ENCODE measurements at places on chromosomes 3 and 15.

DNA sequence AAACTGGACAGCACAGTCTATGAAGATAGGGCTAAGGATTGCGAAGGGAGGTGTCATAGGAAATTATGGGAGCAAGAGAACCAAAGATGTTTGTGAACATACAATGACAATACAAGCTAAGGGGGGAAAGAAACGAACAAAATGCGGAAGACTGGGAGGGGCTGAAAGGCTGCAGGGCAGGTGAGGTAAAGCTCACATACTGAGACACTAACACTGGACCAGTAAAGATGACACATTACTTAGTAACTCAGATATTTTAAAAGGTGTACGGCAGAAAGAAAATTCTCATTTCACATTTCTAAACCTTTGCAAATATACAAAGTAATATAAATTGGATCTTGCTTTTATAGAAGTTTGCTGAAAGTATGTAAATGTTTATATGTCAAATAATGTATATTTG, 10.1 kb downstream of the CLDND1 start:
- DNase-seq = no peak

DNA sequence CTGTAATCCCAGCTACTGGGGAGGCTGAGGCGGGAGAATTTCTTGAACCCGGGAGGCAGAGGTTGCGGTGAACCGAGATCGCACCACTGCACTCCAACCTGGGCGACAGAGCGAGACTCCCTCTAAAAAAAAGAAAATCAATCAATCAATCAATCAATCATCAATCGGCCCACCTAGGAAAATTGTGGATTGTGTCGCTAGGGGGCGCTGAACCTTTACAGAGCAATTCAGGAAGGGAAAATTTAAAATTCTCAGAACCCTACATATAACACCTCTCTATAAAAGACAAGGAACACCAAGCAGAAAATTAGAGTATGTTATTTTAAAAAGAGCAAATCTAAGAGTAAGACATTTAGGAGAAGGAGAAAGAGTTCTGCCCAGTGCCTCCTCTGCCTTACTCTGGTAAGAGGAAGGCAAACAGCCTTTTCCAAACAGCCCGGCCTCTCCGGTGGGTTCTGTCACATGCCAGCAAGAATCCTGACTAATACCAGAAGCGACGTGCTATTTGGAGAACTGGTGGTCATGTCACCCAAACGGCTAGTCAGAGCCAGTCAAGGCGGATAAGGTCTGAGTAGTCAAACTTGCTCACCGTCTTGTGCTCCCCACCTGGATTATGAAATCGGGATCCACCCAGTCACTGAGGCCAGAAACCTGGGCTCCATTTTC, 22.3 kb upstream of the SMCO1 start:
- DNase-seq = no peak

DNA sequence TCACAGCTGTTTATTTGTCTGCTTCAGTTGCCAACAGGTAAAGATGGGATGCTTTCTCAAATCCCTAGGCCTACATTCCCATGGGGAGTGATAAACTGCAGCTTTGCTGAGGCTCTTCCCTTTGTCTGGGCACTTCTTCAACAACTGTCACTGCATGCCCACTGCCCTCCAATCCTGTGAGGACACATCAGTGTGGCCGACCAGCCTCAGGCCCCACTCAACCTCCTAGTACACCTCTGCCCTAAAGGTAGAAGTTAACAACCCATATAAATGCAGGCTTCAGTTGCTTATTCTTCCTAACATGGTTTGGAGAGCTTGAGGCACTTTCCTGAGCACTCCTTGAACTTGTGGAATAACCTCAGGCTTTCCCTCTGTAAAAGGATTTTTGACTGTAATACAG, 49.6 kb downstream of the ROPN1B start:
- no peak for DNase-seq

DNA sequence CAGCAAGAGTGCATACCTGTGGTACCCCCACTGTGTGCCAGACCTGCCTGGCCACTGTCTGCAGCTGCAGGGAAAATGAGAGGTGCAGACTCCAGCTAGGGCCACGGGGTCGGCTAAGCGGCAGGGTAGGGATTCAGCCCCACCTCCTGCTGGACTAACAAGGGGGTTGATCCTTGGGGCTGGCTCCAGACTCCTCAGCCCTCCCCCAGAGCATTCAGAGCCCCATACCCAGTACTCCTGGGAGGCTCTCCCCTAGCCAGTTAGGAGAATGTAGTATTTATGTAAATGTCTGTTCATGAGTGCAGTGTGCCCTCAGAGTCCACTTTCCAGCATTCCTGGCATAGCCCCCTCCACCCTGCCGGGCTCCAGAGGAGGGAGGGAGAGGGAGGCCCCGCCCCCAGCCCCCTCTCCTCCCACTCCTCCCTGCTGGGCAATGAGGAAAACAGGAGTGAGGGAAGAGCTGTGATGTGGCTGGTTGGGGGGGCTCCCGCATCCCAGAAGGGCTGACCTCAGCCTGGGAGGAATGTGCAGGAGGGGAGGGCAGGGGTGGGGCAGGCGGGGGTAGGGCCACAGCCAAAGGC, 4.5 kb upstream of the SEMA3B start:
- DNase-seq = no peak
